Activated naive CD4-positive, alpha-beta T cell treated with anti-CD3 and anti-CD28 coated beads, Interleukin-2, amount 50 U/mL, for 16 hours (primary cell): ENCODE measurements at places on chromosomes 4 and X.

DNA sequence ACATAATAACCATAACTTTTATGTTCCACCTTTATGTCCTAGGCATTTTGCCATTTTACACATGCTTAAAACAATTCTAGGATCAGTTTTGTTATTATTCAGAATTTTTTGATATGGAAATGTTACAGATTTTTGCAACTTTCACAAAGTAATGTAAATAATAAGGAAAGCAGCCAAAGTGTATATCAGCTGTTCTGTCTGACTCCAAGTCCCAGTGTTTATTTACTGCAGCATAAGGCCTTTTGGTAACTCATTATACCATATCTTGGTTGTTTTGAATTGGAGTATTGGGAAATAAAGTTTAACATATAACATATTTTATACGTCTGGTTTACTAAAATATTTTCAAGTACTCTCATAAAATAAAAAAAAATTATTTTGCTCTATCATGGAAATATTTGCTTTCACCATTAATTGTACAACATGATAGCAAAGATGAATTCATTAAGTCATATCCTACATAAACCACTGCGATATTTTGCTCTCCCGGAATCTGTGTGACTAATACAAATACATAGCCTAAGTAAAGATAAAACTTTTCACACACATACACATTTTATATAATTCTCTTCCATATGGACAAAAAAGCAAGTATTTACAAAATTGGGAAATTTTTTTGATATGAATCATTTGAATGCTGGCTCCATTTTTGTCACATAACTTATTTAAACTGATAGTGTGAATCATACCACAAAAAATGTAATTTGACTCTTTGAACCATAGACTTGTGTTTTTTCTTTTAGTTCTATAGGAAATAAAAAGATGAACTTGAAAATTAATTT lies 399.0 kb downstream of the PABPC4L start:
- no peak for DNase-seq

GRCh38 chrX:118977424-118977823 lies 3.0 kb downstream of the LONRF3 start:
- DNase-seq = no peak

DNA sequence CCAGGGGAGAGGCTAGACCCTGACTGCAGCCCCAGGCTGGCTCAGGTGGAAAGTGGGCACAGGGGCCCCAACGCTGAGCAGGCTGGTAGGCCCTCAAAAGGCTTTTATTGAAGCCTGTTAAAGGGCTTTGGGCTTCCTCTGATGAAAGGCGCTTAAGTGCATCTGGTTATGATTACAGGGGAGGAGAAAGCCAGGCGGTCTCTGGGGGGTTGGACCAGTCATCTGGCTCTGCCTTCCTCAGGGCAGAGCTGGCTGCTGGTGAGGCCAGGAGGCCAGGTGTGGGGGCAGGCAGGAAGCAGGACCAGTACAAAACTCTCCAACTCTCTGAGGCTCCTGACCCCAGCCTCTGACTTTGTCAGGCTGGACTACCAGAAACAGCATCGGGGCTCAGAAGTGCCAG lies 68.8 kb upstream of the BCOR start:
- DNase-seq = no peak

DNA sequence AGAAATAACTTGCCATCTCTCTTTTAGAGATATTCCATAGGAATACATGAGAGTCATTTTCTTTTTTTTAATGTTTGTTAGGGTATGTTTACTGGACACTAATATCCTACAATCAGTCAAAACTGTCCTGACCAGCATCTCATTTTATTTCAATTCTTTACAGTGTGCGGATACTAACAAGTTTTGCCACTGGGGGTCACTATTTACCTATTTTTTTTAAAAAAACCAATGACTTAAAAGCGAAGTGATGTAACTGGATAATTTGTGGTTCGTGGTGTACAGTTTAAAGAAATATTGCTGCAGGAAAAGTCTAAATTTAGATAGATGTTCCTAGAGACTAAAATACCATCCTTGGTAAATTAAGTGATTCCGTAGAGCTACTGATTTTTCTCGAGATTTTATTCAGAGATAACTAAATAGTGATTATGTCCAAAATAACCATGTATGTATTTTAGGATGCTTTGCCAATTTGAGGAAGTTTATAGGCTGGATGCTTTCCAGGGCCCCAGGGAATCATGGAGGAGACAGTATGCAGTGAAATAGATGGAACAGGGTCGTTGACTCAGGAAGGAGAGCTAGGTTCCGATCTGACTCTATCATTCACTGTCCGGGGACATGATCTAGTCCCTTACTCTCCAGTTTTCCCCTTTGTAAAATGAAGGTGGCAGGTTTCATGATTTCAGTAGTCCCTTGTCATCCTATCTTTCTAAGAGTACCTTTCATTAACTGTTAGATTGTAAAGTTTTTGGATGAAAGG lies 34.0 kb upstream of the GNPDA2 start:
- DNase-seq = no peak

DNA sequence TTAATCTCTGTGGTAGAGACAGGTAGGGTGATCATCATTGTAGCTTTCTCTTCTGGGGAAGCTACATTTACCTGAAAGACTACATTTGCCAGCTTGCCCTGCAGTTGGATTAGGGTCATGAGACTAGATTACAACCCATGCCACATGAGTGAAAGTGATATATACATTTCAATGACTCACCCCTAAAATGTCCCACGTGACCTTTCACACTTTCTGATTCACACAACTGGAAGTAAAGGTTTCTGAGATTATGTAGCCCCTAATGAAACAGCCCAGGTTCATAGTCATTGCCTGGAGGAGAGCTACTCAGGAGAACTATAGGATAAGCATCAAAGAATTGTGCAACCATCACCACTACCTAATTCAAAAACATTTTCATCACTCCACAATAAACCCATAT lies 17.8 kb downstream of the PDCL2 start:
- no peak for DNase-seq

DNA sequence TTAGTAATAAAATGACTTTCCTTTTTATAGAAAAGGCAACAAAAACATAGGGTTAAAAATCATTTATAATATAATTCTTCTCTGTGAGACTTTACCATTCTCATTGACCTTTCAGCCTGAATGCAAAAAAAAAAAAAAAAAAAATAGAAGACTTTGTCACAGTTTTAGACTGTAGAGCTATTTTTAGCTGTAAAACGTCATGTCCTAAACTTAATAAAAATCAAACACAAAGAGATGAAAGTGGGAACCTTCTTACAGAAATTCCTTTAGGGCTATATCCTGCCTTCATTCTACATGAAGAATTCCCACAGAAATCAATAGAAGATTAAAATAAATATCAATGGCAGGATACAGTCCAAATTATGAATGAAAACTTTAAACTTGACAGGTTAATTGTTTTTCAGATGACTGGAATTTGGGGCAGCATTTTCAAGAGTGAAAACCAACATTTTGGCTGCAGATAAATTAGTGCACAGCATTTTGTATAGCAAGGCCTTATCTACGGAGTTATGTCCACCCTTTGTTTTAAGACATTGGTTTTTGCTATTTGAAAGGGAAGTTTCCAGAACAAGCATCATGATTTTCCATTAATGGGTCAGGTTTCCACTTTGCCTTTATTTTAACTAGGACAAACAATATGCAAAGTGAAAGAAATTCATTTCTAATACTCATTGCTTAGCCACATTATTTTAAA lies 219.5 kb downstream of the SPCS3 start:
- DNase-seq = no peak

- DNase-seq = no peak
These were observed 191.9 kb downstream of the MAB21L2 start for GRCh38 chr4:150773729-150774449.

DNA sequence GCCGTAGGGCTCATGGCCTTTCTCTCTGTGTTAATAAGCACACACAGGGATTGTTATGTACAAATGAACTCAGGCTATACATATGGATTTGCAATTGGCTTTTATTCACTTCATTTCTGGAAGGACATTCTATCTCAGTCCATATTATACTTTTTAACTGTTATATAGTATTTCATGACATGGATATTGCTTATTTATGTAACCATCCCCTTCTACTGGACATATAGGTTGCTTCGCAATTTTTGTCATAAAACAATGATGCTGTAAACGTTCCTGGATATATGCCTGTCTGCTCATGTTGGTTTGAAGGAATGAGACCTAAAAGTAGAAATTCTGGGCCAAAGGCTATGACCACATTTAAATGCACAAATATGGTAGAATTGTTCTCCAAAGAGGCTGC lies 158.1 kb downstream of the BCOR start:
- DNase-seq = no peak

- peak; percentile 67 for DNase-seq
These were observed 41.6 kb upstream of the NKRF start for GRCh38 chrX:119647552-119648420.

- DNase-seq = no peak
These were observed 3.5 kb downstream of the UBE2D3 start for GRCh38 chr4:102823897-102824296.

GRCh38 chr4:150023489-150023888 lies 54.8 kb upstream of the DCLK2 start:
- no peak for DNase-seq

- DNase-seq = no peak
These were observed 63.2 kb downstream of the VEGFC start for GRCh38 chr4:176729489-176729888.

- no peak for DNase-seq
These were observed 79.4 kb downstream of the RPS6KA6 start for GRCh38 chrX:84108584-84108983.

GRCh38 chr4:185395238-185395955 lies at the start of gene LRP2BP:
TSS of gene LRP2BP (minus strand) at chr4:185395924. CDS start at chr4:185378186, 17,738 bp downstream.
- DNase-seq = no peak

GRCh38 chr4:78645853-78646757 lies 94.5 kb downstream of the ANXA3 start:
- DNase-seq = no peak

DNA sequence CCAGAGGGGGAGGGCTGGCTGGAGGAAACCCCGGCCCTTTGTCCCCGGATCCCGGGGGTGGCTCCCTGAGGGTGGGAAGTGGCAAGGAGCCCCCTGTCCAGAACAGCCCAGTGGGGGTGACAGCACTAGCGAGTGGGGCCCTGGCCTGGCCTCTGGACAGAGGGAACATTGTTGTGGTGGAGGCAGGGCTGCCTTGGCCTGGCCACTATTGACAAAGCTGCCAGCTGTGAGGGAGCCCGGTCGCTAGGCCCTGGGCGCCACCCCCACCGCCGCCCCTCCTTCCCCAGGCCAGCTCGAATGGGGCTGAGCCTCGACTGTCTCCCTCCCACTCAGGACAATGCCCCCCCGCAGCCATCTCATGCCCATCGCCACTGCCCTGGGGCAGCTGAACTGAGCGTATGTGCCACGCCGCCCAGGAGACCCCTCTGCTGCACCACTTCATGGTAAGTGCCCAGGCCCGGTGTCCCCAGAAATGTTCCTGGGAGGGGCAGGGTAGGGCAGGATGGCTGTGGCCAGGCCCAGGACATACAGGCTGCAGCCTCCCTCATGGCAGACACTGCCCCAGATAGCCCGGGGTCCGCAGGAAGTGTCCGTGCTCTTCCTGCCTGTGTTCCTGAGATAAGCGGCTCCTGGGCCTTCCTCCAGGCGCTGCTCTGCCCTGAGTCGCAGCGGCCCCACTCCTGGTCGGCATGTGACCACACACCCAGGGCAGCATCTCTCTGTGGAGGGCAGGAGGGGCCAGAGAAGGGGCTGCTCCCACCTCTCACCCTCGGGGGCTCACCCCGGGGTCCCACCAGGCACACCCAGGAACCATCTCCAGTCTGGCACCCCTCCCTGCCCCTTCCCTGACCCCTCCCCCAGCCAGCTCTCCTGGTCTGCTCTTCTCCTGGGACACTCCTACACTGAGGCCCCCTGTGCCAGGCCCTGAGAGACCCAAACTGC lies 1.4 kb downstream of the PLXNB3 start:
- no peak for DNase-seq

- DNase-seq = no peak
These were observed 27.2 kb downstream of the TAPT1 start for GRCh38 chr4:16199093-16199492.

GRCh38 chrX:53440621-53441517 lies 6.7 kb upstream of the HSD17B10 start:
- DNase-seq = peak; percentile 22

DNA sequence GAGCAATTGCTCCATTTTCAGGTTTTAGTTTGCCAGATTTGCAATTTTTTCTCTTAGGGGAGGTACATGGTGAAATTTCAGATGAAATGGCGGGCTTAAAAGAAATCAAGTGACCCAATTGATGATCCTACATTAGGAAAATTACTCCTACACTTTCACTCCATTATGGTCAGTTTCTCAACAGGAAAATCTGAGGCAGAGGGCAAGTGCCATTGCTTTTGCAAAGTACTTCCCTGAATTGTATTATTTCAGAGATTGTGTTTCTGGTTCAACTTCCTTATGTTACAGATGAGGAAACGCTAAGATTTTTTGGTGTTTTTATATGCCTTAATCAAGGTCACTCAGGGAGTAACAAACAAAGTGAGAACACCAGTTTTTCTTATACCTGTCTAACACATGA lies 302.2 kb downstream of the ARAP2 start:
- no peak for DNase-seq

DNA sequence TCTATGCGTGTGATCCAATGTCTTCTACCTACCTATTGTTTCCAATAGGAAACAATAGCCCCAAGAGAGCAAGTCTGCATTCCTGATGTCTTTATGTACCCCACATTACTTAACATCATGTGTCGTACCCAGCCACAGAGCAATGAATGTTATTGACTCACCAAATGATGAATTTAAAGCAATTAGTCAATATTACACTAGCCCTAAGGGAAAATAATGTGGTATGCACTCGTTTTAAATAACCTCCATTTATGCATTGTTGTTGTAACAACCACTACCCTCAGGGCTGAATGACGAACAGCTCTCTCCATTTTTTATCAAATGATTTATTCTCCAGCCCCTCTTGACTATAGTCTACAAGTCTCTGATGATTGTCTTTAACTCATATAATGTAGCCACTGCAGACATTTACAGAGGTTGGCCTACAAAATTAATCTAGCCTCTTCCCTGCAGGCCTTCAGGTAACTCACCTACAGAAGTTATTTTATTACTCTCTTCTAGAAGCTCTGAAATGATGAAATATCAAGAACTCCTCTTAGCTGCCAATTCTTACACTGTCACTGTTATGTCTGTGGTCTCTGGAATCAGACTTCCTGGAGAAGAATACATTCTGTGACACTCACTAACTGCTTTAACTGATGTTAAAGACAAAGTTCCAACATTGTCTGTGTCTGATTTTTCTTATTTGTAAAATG lies 601.7 kb upstream of the GRIA3 start:
- DNase-seq = no peak

GRCh38 chr4:55635741-55636655 lies at the start of gene NMU:
TSS of gene NMU (minus strand) at chr4:55636298. CDS start at chr4:55636192, 106 bp downstream.
- DNase-seq = peak; percentile 21

DNA sequence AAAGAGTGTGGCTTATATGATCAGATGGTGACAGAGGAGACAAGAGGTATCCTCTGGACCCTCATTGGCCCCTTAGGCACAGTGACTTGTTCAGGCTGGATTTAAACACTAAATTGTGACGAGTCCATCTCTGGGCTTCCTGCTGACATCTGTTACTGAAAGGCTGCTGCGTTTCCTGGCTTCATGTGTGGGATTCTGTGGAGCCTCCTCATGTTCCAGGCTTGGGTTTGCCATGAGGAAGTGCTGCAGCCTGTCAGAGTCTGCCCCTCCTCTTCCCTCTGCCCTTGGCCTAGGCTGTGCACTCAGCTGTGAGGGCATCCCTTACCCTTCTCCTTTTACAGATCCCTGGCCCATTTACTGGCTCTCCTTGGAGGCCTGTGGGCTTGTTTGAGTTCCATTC lies 159.1 kb upstream of the TTC29 start:
- no peak for DNase-seq

GRCh38 chrX:38798956-38799355 lies 2.3 kb upstream of the MID1IP1 start:
- no peak for DNase-seq
